ENCODE measurements at places on chromosomes 11 and 22.

GRCh38 chr22:44583061-44583760, 85.2 kb upstream of the RTL6 start:
- DNase-seq: no peak

GRCh38 chr11:65301491-65302329, 13.0 kb upstream of the CDC42EP2 start:
- peak; percentile 88 for DNase-seq

DNA sequence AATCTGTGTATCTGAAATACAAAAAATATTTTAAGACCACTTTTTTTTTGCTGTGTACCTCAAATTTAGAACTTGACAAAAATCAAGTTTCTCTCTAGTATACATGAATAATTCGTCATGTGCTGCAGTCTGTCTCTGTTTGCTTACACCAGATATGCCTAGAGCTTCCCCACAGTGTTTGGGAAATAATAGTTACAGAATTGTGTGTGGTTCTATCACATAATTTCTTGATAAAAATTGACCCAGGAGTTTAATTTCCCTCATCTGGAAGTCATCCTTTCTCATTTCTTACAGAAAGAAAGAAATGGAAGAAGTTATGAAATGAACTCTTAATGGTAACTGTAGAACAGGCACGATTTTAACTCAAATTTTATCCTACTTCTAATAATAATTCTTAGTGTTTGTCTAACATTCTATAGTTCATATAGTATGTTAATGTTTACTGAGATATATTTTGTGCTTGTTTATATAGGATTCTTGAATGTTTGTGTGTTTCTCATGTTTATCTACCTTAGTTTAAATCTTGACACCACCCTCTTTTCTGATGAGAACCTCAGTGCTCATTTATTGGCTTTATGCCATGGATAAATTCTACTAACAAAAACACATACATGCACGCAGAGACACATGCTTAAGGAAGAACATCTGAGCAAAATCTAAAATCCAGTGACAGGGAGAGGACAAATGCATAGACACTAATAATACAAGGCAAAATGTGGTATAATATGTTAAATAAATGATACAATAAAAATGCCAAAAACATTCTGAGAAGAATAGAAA, 61.4 kb upstream of the CTSC start:
- DNase-seq: peak; percentile 16

GRCh38 chr11:94511932-94512781, at the start of gene C11orf97:
Gene C11orf97 (plus strand): TSS chr11:94512461. CDS start chr11:94512529, 68 bp downstream.
- peak; percentile 85 for DNase-seq

DNA sequence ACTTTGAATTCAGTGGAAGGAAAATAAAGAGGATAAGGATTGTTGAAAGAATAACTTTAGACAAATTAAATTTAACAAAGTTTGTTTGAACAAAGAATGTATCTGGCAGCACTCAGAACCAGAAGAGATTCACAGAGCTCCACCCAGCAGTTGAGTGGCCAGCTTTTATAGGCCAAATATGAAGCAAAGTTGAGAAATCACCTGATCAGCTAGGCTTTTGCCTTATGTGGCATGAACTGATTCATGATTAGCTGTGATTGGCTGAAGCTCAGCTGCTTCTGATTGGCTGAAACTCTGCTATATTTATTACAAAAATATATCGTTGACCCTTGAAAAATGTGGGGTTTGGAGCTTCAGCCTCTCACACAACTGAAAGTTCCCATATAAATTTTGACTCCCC, 62.6 kb downstream of the PIWIL4 start:
- DNase-seq: no peak

- no peak for DNase-seq
Observed at GRCh38 chr11:128519338-128519737, 68.0 kb downstream of the ETS1 start.

- peak; percentile 50 for DNase-seq
Observed at GRCh38 chr22:19849835-19850762, 4.6 kb downstream of the GNB1L start.

DNA sequence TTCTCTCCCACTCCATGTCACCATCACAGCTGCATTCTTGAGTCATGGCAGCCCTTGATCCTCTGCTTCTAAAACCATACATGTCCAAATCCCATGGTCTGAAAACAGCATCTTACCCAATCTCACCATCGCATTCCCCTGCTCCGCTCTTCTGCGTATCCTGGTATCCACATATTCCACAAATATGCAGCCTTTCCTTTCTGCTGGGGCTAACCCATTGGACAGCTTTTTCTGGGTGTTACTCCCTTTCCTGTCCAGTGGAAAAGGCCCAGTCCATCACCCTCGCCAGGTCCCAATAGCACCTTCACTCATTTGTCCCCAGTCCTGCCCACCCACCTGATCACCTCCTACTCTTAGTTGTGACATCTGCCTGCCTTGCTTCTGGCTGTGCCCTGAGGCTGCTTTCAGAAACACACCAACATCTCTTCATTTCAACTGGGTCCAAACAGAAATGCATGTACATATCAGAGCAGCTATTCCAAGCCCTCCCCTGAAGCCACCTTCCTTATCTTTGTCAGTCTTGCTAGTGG, 237.6 kb upstream of the TBCEL start:
- DNase-seq: no peak

DNA sequence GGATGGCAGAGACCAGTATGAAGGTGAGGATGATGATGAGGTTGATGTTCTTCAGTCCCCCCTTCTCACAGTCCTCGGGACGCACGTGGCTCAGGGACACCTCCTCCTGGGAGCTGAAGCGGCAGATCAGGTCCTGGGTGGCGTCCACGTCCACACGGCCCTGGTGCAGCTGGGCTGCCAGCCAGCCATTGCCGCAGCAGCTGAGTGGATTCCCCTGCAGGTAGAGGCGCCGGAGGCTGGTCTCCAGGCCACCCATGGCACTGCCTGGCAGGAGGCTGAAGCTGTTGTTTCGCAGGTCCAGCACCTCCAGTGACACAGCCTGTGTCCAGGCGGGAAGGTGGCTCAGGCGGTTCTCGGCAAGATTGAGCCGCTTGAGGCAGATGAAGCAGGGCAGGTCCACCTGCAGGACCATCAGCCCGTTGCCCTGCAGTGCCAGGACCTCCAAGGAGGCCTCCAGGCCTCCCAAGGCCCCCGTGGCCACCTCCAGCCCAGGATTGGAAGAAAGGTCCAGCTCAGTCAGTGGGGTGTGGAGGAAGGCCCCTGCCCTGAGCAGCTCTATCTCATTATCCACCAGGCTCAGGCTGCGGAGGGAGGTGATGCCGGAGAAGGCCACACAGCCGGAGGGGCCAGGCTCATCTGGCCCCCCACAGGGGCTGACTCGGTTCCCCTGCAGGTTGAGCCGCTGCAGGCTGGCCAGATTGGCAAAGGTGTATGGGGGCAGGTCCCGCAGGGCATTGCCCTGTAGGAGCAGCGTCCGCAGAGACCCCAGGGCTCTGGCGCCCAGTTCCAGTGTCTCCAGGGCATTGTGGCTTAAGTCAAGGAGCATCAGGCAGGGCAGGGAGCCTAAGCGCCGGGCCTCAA, 10.6 kb downstream of the LRRC32 start:
- DNase-seq: no peak

DNA sequence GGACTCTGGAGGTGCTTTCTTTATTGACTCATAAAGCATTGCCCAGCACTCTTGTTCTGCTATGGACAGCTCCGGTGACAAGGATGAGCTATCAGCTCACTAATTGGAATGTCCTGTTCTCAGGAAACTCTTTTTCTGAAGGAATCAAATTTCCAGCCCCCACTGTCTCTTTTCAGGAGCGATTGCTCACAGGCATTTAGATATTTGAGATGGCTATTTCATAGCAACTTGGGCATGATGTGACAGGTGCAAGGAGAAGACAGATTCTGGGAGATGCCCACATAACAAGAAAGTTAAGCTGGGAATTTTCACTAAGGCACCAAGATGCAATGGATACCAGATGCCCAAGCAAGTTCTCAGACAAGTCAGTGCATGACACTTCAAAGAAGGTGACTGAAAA, 123.4 kb upstream of the CSNK2A3 start:
- no peak for DNase-seq

GRCh38 chr11:28123151-28123581, 15.0 kb downstream of the METTL15 start:
- DNase-seq: no peak

- DNase-seq: no peak
Observed at GRCh38 chr11:130529366-130529765, 80.9 kb downstream of the ADAMTS15 start.

DNA sequence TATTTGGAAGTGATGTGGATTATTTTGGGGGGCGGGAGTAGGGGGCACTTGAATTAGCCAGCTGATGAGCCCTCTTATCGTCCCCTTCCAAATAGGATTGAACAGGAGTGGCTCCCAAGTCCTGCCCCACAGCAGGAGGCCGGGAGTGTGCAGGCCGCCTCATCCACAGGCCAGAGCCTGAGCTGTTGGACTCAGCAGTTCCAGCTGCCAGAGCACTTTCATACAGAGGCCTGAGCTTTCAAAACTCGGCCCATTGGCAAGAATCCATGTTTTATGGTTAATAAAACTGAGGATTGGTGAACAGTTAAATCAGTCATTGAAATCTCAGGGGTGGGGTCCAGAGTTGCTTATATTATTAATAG, 9.6 kb downstream of the FAM118A start:
- peak; percentile 56 for DNase-seq

- peak; percentile 58 for DNase-seq
Observed at GRCh38 chr22:21032037-21032867, at the start of gene SLC7A4. Gene SLC7A4 (minus strand): TSS chr22:21032561. CDS start chr22:21031812, 749 bp downstream.

- no peak for DNase-seq
Observed at GRCh38 chr11:13629779-13630178, 38.7 kb upstream of the FAR1 start.

GRCh38 chr22:38353142-38353629, 36.0 kb upstream of the CSNK1E start:
- DNase-seq: peak; percentile 76

GRCh38 chr11:96815236-96815635, 425.4 kb downstream of the JRKL start:
- DNase-seq: no peak

- no peak for DNase-seq
Observed at GRCh38 chr22:50184004-50184901, 1.5 kb upstream of the TRABD start.

- DNase-seq: no peak
Observed at GRCh38 chr11:31871310-31872075, 60.4 kb upstream of the PAX6 start.

DNA sequence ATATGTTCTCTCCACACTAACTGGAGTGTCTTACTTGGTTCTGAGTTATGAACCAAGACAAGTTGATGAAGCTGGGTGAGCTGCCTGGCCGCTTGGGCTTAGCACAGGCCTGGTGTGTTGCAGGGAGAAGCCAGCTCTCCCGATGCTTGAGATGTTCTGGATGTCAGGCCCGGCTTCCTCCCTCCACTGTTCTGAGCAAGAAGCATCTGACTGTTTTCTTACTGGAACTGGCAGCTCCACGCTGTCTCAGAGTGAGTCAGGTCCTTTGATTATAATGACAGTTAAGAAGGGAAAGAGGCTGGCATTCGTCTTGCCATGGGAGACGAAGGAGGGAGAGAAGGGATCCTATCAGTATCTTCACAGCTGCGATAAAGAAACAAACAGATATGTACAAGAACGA, 46.5 kb upstream of the CRTAM start:
- no peak for DNase-seq

GRCh38 chr11:76179147-76179546, 27.2 kb downstream of the WNT11 start:
- no peak for DNase-seq

- peak; percentile 45 for DNase-seq
Observed at GRCh38 chr22:50186761-50187523, 1.2 kb downstream of the TRABD start.

- DNase-seq: no peak
Observed at GRCh38 chr11:128696941-128697340, 3.1 kb downstream of the FLI1 start.

DNA sequence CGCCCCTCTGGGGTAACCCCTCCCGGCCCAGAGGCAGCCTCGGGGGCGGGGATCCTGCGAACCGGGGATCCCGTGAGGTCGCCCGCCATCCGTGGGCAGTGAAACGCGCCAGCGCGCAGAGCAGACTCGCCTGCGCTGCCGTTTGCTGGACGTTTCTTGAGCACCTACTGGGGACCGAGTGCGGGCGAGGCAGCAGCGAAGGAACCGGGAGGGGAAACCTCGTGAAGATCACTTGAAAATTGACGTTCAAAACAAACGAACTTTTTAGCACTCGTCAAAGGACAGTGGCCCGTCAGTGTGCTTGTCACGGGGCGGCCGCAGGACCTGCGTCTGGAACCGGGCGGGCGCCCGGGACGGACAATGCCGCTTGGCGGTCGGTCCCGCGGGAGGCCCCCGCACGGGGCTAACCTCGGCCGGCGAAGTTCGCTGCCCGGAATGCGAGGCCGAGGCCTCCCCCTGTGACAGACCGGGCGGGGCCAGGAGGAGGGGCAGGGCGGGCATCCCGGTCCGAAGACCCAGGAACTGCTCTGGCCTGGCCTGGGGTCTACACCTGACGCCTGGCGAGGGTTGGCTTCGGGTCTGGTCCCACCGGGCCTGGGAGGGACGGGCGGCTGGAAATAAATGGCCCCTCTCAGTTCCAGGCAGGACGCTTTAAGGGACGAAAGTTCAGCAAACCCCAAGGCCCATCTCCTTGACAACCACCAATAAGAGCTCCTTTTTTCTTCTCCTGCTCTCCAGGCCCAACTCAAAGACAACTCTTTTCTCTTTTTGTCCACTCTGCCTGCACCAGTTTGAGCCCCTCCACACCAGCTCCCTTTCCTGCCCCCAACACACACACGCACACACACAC, 723 bp upstream of the SCUBE1 start:
- DNase-seq: peak; percentile 71

DNA sequence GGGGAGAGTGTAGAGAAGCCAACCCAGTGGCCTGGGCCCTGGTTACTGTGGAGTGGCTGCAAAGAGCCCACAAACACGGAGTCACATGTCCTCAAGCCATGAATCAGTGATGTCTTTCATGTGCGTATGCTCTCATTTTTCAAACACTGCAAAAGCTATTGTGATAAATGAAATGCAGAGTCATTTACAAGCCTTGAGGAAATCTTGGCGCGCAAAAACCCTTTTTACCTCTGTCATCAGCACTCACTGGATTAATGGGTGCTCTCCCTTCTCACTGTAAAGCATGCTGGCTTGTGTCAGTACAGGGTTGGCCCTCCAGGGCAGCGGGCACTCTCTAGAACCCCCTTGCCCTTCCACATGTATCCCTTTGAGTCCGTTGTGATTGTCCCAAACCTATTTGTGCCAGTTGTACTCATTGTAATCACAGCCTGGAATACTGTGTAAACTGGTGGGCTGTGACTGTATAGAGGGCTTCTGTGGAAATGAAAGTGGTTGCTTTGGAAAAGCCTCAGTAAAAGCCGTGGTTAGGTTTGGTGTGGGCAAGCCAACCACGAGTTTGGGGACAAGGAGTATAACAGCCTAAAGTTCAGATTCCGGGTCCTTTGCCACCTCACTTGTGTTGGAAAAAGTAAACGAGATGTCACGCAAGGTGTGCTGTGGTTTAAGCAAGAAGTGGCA, 10.4 kb downstream of the GNAZ start:
- DNase-seq: no peak

GRCh38 chr22:27175021-27175838, 517.8 kb downstream of the MIAT start:
- DNase-seq: peak; percentile 63

All from eye (tissue), 1 donor.